ENCODE measurements at places on chromosomes 5 and 9. TPM values are rescaled to one million over a fixed set of nuclear protein-coding genes. Genes with fewer than 3 reads are reported as not detected.

DNA sequence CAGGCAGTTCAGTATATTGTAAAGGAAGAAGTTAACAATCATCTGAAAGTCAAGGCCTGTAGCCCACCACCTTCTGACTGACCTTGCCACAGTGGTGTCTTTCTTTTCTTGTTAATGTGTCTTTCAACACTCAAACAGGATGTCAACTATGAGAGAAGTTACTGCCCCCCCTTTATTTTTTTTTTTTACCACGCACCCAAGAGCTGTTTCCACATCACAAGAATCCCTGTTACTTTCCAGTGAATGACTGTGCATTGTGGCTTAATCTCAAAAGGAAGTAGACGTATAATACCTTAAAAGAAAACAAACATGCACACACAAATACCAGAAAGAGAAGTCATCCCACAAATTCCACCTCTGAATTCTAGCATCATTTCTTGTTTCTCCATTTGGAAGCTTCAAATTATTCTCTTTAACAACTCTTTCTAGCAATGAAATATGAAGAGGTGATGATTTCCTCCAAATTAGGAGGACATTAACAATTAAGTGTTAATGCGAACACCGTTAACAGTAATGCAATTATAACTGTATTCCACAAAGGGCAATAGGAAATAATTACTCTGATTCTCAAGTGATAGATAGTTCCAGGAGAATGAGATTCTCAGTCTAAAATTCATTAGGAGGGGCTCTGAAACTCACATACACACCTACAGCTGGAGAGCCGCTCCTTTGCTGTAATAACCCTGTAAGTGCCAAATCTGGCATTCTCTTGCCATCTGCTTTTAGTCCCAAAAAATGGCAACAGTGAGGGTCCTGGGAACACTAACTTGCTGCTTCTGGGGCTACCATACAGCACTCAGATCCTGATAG lies 201.0 kb downstream of the EFNA5 start:
- DNase-seq, result peak; percentile 78

GRCh38 chr5:151580858-151581257 lies 10.3 kb downstream of the FAT2 start:
- no peak for DNase-seq

The TXNDC8 gene
- not detected for polyA plus RNA-seq

DNA sequence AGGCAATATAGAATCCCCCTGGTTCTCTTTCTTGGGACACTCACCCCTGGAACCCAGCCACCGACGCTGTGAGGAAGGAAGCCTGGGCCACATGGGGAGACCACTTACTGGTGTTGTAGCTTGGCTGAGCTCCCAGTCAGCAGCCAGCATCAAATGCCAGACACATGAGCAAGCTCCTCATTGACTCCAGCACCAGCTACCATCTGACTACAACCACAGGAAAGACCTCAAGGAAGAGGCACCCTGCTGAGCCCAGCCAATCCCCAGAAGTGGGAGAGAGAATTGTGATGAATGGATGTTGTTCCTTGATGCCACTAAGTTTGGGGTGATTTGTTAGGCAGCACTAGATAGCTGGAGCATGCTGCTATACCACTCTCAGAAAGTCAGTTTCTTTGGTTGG lies 36.0 kb downstream of the BNIP1 start:
- DNase-seq, result no peak

The GAS1 gene
- polyA plus RNA-seq, result 7.6 TPM

The POLE3 gene
- polyA plus RNA-seq, result 45.3 TPM

GRCh38 chr9:26975728-26976707 lies 19.8 kb downstream of the IFT74 start:
- no peak for DNase-seq

The SPRY4 gene
- 8.7 TPM for polyA plus RNA-seq

GRCh38 chr5:76821136-76821535 lies 2.3 kb downstream of the F2RL1 start:
- no peak for DNase-seq

DNA sequence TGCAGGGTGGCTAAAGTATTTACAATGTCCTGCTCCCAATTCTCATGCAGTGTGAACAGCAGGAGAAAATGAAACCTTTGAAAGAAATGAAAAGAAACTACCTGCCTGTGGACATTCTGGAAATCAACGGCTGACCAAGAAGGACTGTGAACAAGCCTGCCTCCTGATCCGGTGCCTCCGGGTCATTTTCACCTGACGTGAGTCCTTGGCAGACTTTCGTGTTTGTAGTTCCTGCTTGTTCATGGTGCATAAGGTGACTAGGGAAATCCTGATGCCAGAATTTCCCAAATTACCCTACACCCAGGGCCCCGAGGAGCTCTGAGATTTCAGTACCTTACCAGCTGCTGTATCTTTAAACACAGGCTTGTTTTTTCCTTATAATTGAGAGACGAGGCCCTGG lies 317.5 kb downstream of the TLE1 start:
- no peak for DNase-seq

DNA sequence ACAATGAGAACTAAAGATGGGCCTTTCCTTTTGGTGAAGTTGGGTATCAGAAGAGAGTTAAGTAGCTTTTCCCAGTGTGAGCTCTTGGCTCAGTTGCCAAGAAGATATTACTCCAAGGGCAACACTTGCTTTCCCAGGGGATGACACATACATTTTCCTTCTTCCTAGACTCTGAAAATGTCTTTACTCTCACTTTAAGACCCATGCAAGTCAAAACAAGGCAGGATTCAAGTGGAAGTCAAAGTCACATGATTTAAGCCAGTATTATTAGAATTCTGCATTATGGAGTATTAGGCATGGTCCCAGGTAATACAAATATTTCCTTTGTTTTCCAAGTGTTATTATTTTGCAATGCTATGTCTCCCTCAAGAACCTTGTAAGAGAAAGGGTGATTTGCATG lies 175.1 kb downstream of the PPP2R2B start:
- DNase-seq, result no peak
